CMK (cell line): ENCODE measurements at places on chromosomes 4 and X.

GRCh38 chr4:122687531-122688061 lies 44.9 kb upstream of the BBS12 start:
- DNase-seq = no peak

DNA sequence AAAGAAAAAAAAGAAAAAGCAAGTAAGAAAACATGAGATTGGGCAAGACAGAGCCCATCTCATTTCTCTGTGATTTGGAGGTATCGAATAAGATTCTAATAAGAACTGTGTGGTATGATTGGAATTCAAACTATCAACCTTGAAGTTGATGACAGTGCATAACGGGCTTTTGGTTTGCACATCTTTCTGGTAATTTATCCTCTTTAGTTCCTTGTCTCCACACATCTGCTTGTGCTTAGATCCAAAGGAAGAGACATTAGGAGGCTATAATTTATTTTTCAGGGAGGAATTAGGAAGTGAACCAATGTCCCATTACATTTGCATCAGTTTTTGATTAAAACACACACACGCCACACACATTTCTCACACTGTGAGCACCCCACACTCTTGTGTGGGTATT lies 149.9 kb downstream of the ARSF start:
- no peak for DNase-seq

- DNase-seq = no peak
Observed at GRCh38 chr4:180589575-180589974, 1653.6 kb upstream of the TENM3 start.

DNA sequence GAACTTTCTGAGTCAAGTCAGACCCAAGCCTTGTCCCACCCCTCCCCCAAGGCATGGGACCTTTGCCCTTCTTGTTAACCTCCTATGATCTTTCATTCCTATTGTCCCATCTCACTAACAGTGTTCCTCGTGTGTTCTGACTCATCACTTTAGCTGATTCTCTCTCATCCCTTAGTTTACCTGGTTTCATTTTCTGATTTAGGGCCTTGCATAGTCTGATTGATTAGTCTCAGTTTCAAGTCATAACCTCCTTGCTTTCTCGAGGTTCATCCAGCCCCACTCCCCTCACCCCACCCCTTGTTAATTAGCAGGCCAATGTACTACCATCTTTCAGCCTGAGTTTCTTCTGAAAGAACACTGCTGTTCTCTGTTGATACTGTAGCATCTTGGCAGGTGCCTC lies 517.4 kb downstream of the RPA4 start:
- DNase-seq = no peak

DNA sequence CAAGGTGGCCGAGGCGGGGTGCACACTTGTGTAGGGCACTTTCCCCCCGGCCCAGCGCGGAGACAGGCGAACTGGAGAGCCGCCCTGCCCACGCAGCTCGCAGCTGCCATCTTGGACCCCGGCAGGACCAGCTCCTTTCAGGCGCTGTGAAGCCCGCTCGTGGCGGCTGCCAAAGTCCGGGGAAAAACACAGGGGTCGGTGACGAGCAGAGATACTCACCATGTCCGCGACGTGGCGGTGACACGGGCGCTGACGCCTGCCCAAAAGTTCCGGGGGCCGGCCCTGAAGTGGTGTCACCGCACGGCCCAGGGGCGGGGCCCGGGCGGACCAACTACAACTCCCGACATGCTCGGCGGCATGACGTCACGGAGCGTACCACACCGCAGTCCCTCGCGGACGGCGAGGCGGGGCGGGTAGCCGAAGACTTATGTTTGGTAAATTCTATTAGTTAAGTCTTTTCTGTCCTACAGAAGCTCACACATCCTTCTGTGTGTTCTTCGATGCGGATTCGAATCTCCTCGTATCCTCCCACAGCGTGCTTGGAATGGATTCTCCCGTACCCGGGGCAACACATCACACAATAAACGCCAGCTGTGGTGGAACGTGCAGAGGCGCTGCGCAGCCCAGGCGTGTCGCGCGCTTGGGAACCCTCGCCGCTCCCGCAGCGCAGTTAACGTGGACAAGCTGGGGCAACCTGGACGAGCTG lies at the start of gene UFSP2:
Gene UFSP2, minus strand, starts transcription at position 318 of the 706 bp plus-strand sequence. Its CDS starts 96 bp downstream, at position 222.
- peak; percentile 63 for DNase-seq

GRCh38 chr4:140654495-140654814 lies 85.7 kb upstream of the UCP1 start:
- DNase-seq = no peak

DNA sequence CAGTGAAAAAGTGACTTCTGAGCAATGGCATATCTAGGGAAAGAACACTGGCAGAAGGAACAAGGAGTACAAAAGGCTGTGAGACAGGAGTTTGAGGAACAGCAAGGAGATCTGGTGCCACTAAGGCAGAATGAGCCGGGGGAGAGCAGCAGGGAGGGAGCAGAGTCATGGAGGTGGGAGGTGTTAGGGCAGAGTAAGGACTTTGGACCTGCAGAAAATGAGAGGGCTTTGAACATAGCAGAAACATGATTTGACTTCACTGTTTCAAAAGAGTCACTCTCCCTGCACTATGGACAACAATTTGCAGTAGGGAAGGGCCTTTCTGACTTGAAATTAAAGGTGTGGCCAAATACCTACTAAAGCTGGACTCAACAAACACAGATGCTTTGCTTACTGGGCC lies 356.2 kb downstream of the ADGRL3 start:
- no peak for DNase-seq

GRCh38 chrX:119118780-119119395 lies 8.7 kb downstream of the KIAA1210 start:
- peak; percentile 26 for DNase-seq

- no peak for DNase-seq
Observed at GRCh38 chr4:121062521-121062920, 9.8 kb downstream of the NDNF start.

DNA sequence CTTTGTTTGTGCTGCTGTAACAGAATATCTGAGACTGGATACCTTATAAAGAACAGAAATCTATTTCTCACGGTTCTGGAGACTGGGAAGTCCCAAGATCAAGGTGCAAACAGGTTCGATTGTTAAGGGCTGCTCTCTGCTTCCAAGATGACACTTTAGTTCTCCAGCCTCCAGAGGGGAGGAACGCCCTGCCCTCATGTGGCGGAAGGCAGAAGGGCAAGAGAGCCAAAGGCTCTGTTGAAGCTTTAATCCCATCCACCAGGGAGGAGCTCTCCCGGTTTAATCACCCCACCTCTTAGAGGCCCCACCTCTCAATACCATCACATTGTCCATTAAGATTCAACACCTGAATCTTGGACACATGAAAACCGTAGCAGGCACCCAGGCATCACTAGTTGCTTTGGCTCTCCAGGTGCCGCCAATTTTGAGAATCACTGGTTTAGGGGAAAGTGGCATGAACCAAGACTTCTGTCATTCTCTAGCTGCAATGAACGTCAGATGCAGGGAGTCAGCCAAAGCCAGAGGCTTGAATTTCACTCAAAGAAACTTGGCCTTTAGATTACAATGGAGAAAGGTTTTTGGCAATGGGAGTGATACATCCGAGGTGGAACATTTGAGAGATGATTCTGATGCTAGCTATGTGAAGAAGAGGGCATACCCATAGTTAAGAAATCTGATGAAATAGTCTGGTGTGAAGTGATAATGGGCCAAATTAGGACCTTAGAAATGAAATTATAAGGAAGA lies 15.7 kb downstream of the FHL1 start:
- no peak for DNase-seq

GRCh38 chrX:119477812-119478232 lies 9.6 kb downstream of the SLC25A5 start:
- DNase-seq = no peak

DNA sequence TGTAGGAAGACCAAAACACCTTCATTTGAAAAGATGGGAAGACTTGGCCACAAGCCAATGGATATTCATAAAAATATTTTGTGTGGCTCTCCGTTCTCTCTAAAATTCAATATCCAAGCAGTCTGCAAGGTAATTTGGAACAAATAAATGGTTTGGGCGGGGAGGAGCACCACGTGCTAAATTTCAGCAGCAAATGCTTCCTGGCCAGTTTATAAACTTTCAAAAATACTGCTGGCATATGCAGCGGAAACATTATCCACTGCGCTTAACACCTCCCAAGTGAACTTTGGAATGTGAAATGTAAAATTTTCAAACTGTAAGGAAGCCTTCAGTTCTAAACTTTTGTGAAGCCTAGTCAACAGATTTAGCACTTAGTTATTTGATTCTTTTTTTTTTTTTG lies 191.0 kb downstream of the NSUN7 start:
- no peak for DNase-seq

DNA sequence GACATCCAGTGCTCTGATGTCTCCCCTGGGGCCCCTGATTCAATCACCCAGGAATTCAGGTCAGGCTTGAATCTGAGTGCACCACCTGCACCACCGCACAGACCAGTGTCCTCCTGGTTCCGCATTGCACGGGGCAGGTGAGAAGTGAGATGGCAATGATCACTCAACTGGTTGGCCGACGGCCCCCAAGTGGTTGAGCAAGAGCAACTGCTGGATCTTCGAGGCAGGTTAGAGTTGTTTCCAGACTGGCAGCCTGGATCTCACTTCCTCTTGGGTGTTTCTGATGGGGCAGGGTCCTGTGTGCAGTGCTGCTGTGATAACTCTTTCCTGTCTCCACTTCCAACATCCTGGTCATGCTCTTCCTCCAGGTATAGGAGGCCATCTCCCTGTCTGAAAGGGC lies 50.4 kb downstream of the C4orf50 start:
- no peak for DNase-seq

DNA sequence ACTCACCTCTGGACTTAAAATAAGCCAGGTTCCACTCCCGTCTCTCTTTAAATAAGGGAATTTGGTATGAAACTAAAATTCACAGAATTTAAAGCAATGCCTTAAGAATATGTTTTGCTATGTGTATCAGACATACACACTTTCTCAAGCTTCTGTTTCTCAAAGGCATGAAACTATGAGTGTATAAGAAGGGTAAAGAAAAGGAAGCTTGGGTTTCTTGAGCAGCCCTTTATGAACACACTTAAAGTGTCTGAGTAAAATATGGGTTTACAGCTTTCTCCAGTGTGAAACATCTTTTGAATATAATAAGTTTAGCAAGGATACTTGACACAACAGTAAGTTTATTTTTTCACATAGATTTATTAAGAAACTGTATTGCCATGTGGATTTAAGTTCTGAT lies 370.5 kb downstream of the TMA16 start:
- DNase-seq = no peak

- no peak for DNase-seq
Observed at GRCh38 chr4:145566768-145567167, 52.4 kb upstream of the MMAA start.

DNA sequence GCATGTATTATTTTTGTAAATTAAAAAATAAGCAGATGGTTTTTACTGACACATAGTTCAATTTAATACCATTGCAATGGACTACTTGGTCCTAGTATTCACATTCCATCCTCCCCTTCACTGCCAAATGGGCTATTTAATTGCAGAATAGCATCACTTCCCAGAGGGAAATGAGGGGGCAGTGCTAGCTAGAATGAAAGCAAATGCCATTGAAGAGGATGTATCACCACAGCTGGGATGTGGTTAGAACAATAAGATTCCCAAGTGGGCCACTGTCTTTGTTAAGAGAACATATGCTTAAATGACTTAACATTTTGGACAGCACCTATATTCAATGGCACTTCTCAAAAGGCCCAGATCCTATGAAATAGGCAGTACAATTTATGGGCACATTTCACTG lies 224.7 kb downstream of the RBMX2 start:
- DNase-seq = no peak
